Cerebellar cortex (tissue), 1 donor: ENCODE measurements at places on chromosomes 13 and 19.

DNA sequence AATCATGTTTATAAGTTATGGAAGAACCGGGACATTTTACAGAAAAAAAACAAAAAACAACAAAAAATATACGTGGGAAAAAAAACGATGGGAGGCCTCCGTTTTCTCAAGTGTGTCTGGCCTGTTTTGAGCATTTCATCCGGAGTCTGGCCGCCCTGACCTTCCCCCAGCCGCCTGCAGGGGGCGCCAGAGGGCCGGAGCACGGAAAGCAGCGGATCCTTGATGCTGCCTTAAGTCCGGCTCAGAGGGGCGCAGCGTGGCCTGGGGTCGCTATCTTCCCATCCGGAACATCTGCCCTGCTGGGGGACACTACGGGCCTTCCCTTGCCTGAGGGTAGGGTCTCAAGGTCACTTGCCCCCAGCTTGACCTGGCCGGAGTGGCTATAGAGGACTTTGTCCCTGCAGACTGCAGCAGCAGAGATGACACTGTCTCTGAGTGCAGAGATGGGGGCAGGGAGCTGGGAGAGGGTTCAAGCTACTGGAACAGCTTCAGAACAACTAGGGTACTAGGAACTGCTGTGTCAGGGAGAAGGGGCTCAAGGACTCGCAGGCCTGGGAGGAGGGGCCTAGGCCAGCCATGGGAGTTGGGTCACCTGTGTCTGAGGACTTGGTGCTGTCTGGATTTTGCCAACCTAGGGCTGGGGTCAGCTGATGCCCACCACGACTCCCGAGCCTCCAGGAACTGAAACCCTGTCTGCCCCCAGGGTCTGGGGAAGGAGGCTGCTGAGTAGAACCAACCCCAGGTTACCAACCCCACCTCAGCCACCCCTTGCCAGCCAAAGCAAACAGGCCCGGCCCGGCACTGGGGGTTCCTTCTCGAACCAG lies 1.8 kb upstream of the APOE start:
- peak; percentile 73 for DNase-seq

DNA sequence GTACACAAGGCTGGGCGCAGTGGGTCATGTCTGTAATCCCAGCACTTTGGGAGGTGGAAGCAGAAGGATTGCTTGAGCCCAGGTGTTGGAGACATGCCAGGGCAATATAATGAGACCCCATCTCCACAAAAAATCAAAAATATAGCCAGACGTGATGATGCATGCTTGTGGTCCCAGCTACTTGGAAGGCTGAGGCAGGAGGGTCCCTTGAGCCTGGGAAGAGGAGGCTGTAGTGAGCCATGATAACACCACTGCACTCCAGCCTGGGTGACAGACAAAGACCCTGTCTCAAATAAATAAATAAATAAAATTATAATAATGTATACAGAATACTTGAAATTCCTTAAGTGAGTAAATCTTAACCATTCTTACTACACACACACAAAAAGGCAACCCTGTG lies 127.7 kb downstream of the SPRY2 start:
- DNase-seq, result no peak

DNA sequence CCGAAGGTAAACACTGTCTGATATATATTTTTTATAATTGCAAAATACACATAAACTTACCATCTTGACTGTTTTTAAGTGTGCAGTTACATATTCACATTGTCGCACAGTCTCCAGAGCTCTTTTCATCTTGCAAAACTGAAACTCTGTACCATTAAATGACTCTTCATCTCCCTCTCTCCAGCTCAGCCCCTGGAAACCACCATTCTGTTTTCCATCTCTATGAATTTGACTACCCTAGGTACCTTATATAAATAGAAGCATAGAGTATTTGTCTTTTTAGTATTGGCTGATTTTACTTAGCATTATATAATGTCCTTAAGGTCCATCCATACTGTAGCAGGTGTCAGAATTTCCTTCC lies 45.8 kb downstream of the LRCH1 start:
- no peak for DNase-seq

DNA sequence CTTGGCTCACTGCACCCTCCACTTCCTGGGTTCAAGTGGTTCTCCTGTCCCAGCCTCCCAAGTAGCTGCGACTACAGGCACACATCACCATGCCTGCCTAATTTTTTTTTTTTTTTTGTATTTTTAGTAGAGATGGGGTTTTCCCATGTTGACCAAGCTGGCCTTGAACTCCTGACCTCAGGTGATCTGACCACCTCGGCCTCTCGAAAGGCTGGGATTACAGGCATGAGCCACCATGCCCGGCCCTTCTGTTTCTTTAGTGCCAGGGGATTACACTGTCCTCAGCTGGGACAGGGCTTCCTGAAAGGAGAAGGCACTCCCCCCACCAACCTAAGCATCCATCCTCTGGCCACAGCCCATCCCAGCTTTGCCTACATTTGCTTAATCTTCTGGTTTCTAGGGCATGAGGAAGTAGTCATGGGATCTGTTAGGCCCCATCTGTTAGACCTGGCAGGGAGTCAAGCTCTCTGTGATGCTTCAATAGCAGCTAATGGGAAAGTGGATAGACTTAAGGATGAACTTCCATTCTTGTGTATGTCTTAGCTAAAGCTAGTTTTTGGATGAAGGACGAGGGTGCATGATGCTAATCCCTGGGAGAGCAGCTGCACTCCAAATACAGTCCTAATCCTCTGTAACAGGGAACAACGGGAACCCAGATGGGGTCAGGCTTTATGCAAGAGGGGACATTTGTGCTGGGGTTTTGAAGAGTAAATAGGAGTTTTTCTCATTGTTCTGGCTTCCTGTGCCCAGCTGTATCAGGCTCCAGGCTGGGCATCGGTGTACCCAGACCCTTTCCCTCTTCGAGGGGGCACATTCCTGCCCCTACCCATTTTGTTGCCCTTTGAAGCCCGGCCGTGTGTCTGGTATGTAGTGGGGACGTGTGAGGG lies 2.6 kb downstream of the VAV1 start:
- DNase-seq, result no peak

GRCh38 chr13:50581586-50582196 lies 261.8 kb downstream of the DLEU7 start:
- no peak for DNase-seq

DNA sequence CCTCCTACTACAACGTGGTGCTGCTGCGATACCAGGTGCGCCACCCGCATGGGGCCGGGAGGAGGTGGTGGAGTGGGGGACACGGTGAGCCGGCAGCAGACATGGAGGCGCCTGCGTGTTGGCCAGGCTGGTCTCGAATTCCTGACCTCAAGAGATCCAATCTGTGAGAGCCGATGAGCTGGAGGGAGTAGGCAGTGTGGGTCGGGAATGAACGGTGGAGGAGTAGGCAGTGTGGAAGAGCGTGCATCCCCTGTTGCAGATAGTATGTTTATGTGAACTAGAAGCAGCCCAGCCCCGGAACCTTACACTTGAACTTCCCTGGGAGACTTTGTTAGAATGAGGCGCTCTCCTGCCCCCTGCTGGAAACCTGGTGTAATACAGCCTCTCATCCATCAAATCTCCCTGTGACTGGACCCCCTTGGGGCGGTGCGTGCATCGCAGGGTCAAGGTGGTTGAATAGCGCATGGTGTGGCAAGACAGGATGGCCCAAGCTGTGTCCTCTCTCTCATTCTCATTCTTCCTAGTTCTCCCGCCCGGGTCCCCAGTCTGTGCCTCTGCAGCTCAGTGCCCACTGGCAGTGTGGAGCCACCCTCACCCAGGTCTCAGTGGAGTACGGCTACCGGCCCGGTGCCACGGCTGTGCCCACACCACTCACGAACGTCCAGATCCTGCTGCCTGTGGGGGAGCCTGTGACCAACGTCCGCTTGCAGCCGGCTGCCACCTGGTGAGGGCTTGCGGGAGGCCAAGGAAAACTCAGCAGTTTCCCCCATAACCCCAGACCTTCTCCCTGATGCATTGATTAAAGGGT lies 10.5 kb upstream of the B3GNT3 start:
- DNase-seq, result peak; percentile 85

- no peak for DNase-seq
These were observed 24.5 kb downstream of the TEX101 start for GRCh38 chr19:43439032-43439708.

- DNase-seq, result no peak
These were observed 37.3 kb downstream of the ZAR1L start for GRCh38 chr13:32277839-32278238.

DNA sequence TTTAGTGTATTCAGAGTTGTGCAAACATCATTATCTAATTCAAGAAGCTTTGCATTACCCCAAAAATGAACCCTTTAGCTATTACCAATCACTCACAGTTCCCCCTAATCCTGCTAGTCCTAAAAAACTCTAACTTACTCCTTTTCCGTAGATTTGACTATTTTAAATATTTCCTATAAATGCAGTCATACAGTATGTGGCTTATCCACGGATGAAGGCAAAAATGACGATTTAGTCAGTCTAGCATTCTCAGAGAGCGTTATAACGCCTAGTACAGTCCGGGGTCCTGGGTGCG lies 587 bp upstream of the ZNF383 start:
- DNase-seq, result no peak

DNA sequence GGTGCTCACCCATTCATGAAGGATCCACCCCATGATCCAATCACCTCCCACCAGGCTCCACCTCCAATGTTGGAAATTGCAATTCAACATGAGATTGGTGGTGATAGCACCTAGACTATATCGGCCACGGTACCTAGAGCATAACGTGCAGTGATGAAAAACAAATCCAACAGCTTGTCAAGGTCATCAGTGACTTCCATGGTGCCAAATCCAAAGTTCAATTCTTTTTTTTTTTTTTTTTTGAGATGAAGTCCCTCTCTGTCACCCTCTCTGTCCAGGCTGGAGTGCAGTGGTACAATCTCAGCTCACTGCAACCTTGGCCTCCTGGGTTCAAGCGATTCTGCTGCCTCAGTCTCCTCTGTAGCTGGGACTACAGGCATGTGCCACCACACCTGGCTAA lies 17.1 kb upstream of the ACP7 start:
- no peak for DNase-seq

GRCh38 chr13:97435794-97436193 lies 1.8 kb downstream of the RAP2A start:
- DNase-seq, result no peak

DNA sequence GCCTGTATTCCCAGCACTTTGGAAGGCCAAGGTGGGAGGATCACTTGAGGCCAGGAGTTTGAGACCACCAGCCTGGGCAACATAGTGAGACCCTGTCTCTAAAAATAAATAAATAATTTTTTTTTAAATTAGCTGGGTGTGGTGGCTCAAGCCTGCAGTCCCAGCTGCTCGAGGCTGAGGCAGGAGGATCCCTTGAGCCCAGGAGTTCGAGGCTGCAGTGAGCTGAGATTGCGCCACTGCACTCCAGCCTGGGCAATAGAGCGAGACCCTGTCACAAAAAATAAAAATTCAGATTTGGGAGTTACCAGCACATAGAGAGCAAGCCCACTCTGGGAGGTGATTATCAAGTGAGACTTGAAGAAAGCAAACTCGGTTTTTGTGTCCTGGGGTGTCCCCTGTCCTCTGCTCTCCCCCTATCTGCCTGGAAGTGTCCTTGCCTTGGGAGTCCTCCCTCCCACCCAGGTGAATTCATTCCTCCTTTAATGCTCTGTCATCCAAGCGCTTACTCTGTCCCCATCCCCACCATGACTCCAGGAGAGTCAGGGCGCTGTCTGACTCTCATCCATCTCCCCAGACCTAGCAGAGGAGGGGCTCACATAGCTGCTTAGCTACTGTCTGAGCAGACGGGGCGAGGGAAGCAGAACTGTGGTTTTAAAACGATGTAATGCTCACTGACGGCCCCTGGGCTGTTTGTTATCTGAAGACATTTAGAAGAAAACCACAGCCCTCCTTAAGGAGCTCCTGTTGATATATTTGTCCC lies 146.8 kb downstream of the STK24 start:
- no peak for DNase-seq

DNA sequence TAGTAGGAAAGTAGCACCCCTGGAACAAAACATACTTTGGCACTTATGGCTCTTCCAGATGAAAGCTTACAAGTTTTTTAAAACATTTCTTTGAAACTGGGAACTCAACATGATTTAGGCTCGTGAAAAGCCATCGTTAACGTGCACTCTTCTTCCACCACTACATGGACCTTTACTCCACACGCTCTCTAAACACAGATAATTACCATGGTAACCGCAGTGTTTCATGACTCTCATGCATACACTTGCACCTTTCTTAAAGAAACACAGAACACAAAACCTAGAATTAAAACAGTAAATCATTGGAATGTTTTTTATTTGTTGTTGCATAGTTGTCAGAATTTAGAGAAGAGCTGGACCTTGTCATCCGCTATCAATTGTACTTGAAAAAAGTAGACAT lies 154.3 kb downstream of the FGF9 start:
- no peak for DNase-seq

DNA sequence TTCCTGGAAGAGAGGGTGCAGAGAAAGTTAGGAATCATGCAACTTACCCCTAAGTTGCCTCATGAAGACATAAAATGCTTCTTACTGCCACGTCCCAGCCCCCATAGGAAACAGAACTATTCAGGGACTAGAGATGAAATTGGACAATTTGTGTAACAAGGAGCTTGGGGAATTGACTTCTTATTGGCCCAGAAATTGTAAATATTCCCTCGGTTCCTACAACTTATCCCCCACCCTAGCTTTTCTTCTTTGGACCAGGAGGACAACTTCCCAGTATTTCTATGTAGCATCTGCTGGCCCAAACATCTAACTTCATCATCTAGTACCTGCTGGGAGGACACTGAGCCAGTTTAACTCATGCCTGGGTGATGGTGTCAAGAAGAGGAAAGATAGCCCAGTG lies at the start of gene OR1M1:
Gene OR1M1 (plus strand): TSS at position 301 of the 400 bp plus-strand sequence. CDS start 6,184 bp downstream, outside the sequence.
- DNase-seq, result no peak

DNA sequence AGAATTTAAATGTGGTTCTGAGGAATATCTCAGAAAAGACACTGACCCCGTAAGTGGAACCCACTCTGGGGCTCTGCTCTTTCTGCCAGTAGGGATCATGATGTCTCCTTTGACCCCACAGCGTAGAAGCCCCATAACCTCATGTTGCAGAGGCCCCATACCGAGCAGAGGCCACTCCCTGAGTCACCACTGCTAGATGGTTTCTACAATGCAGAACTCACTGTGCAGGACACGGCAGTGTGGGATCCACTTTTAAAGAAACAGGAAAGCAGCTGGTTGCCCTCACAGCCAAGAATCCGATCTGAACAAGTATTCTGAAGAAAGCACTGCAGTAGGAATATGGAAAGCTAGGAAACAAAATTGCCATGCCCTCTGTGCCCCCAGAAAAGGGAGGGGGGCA lies 4.2 kb downstream of the SLC7A1 start:
- no peak for DNase-seq
